Stomach (tissue), 19 donors: ENCODE measurements at places on chromosomes 11 and 22. TPM values are rescaled to one million over a fixed set of nuclear protein-coding genes. Genes with fewer than 3 reads are reported as not detected.

NUP160 gene
- total RNA-seq, result 29.4 TPM

TRPM5 gene
- total RNA-seq, result 0.45 TPM

TPBGL gene
- 1.2 TPM for total RNA-seq

ARHGAP8 gene
- total RNA-seq, result 63.6 TPM

RASSF10 gene
- total RNA-seq, result 7.0 TPM

LUZP2 gene
- total RNA-seq, result not detected

GRCh38 chr11:115761348-115761747 is 257.1 kb upstream of the CADM1 start:
- H3K27me3 ChIP-seq, result peaks cover 35% of the 10 kb centered on the region
- H3K4me3 ChIP-seq, result no peak overlapping the region
- no peak for DNase-seq
- H3K36me3 ChIP-seq, result no peaks in the 10 kb centered on the region

DNA sequence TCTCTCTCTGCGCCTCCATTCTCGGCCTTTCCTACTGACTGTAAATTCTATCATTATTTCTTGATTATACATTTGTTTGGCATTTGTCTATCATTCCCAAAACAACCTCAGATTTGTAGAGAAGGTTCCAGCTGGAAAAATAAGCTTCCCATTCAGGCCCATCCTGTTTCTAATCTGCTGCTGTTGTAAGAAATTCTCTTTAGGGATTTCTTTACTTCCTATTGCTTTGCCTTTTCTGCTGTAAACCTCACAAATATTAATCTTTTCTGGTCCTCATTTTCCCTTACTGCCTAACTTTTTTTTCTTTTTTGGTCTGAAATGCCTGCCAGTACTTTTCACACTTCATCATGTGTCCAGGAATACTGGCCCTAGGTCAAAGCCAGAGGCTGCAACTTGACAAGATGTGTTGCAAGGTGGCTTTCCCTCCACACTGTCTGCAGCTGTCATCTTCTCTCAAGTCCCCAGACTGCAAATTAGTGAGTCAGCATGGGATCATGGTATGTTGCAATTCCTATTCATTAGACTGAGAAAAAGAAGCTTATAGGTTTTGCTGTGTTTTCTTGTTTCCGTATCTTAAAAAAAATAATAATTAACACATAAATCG is 858.7 kb upstream of the CHORDC1 start:
- no peak for DNase-seq
- H3K4me3 ChIP-seq, result no peak overlapping the region
- H3K36me3 ChIP-seq, result no peaks in the 10 kb centered on the region
- no peaks in the 10 kb centered on the region for H3K4me1 ChIP-seq
- no peaks in the 10 kb centered on the region for H3K27me3 ChIP-seq

DNA sequence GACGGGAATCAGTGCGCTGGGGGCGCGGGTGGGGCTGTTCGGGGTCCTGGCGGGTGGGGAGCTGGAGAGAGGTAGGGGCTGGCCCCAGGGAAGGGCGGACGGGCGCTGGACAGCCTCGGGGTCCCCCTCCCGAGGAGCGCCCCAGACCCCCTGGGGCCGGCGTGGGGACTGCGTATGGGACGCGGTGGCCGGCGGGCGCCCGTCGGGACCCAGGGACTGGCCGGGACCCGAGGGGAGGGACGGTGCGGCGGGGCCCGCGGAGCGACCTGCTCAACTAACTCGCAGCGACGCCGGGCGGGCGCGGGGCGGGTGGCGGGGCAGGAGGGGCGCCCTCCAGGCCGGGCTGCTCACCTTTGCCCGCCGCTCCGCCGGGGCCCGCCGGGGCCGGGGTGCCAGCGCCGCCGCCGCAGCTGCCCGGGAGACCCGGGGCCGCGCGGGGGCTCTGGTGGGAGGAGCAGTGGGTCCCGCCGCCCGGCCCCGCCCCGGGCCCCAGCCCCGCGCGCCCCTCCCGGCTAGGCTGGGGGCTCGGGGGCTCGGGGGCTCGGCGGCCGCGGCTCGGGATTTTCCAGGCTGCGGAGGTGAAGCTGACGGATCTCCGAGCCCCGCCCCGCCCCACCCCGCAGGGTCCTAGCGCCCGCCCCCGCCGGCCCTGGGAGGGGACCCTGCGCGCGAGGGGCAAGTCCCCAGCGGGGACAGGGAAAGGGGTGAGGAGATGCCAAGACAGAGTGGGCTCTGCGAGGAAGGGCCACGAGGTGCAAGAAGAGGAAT is 12.3 kb downstream of the STARD10 start:
- H3K27me3 ChIP-seq, result no peaks in the 10 kb centered on the region
- no peaks in the 10 kb centered on the region for H3K36me3 ChIP-seq
- peak overlapping the region; percentile 95 for H3K27ac ChIP-seq

DNA sequence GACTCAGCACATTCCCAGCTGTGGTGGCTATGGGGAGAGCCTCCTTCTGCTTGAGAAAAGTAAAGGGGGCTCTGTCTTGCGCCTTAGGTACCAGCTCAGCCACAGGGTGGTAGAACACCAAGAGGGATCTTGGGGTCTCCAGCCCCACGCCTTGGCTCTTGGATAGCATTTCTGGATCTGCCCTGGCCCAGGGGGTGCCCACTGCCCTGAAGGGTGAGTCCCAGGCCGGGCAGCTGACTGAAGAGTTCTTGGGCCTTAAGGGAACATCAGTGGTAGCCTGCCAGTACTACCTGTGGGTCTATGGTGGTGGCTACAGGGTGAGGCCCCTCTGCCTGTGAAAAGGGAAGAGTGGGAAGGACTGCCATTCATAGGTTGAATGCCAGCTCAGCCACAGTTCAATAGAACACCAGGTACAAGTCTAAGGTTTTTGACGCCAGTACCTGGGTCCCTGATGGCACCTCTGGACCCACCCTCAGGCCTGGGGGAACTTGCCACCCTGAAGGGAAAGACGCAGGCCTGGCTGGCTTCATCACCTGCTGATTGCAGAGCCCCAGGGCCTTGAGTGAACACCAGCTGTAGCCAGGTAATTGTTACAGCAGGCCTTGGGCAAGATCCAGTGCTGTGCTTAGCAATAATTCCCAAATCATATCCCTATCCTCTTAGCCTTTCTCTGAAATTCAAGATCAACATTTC is 3.9 kb downstream of the CWF19L2 start:
- peaks cover 16% of the 10 kb centered on the region for H3K4me1 ChIP-seq
- no peak for DNase-seq
- H3K27ac ChIP-seq, result no peak overlapping the region

DNA sequence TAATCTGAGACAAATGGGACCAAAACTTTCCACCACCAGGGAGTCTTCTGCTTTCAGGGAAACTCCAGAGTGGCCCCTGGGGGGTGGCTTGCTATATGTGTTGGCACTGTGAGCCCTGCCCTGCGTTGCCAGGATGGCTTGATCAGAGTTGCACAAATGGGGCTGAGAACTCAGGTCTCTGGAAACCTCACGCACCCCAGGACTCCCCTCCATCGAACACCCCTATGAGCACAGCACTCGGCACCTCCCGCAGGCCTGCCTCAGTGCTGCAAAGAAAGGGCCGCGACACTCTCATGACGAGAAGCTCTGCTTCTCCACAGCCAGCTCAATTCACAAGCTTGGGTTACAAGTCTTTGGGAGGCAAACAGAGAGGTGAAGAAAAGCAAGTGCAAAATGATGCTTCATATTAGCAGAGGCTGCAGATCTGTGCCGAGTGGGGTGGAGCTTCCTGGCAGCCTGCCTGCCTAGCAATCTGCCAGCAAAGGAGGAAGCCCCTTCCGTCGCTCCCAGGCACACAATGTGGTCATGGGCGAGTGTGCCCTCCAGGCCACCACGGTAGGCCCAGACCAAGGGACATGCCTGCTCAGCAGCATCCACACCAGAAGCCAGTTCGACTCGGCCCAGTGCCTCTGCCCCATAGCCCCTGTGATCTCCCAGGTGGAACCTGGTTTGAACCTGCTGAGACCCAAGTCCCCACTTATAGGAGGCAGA is 55.7 kb downstream of the MYH9 start:
- H3K27ac ChIP-seq, result peak overlapping the region; percentile 90
- DNase-seq, result peak; percentile 69
- H3K27me3 ChIP-seq, result no peaks in the 10 kb centered on the region

GRCh38 chr11:131808470-131808869 is 438.1 kb downstream of the NTM start:
- no peak overlapping the region for H3K4me3 ChIP-seq
- peaks cover 27% of the 10 kb centered on the region for H3K27me3 ChIP-seq
- no peak overlapping the region for H3K27ac ChIP-seq
- no peaks in the 10 kb centered on the region for H3K36me3 ChIP-seq
- H3K4me1 ChIP-seq, result no peaks in the 10 kb centered on the region
- no peak for DNase-seq

DNA sequence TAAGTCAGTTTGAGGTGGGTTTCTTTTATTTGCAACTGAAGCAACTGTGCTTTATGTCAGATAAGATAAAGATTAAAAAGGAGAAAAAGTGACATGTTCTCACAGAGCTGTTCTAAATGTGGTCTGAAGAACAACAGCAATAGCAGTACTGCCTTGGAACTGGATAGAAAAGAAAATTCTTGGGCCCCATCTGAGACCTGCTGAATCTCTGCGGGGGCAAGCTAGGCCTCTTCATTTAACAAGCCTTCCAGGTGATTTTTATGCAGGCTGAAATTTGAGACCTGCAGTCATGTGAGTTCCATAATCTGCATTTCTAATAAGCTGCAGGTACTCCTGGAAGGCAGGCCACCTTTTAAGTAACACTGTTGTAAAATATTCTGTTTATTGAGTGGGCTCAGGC is 91.4 kb upstream of the CTSC start:
- H3K4me3 ChIP-seq, result no peak overlapping the region
- H3K4me1 ChIP-seq, result no peaks in the 10 kb centered on the region

DNA sequence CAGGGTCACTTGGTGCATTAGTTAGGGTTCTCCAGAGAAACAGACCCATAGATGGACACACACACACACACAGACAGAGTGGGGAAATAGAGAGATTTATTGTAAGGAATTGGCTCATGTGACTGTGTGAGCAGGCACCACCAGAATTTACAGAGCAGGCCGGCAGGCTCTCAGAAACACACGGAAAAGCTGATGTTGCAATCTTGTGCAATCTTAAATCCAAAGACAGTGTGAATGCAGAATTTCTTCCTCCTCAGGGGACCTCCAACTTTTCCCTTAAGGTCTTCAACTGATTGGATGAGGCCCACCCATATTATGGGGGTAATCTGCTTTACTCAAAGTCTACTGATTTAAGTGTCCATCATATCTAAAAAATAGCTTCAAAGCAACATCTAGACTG is 49.8 kb downstream of the APIP start:
- no peak overlapping the region for H3K27ac ChIP-seq
- H3K36me3 ChIP-seq, result no peaks in the 10 kb centered on the region
- H3K27me3 ChIP-seq, result no peaks in the 10 kb centered on the region
- H3K4me3 ChIP-seq, result no peak overlapping the region

GRCh38 chr11:66541892-66542291 is 4.0 kb downstream of the ZDHHC24 start:
- no peaks in the 10 kb centered on the region for H3K27me3 ChIP-seq
- H3K4me1 ChIP-seq, result peaks cover 32% of the 10 kb centered on the region
- no peak overlapping the region for H3K4me3 ChIP-seq

- H3K4me1 ChIP-seq, result no peaks in the 10 kb centered on the region
- no peaks in the 10 kb centered on the region for H3K27me3 ChIP-seq
- no peaks in the 10 kb centered on the region for H3K36me3 ChIP-seq
- H3K4me3 ChIP-seq, result no peak overlapping the region
- peak; percentile 72 for DNase-seq
- H3K27ac ChIP-seq, result no peak overlapping the region
Observed at GRCh38 chr22:42473484-42474193, 41.4 kb upstream of the NFAM1 start.

DNA sequence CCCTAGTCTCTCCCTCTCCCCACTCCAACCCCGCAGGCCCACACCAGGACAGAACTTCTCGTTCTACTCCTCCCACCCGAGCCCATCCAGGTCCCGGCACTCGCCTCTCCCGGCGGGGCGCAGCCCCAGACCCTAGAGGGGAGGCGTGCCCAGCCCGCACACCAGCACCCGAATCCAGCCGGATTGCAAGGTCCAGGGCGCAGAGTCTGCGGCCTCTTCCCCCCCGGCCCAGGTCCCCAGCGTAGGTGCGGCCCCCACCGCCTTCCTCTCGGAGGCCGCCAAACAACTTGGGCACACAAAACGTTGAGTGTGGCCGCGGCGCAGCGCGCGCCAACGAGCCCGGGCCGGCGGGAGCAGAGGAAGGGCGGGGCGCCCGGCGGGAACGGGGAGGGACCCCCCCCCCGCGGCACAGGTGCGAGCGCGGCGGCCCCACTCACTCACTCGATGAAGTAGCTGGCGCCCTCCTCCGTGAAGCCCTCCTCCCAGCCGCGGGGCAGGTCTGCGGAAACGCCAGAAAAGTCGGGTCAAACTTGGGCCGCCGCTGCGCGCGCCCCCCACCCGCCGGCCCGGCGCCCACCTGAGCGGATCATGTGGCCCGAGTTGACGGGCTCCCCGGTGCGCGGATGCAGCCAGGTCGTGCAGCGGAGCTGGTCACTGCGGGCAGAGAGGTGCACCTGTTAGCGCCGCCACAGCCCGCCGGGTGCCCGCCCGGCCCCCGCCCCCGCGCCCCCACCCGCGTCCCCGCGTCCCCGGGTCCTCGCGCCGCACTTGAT is 480 bp downstream of the PLEKHA7 start:
- peak overlapping the region; percentile 95 for H3K4me3 ChIP-seq
- DNase-seq, result peak; percentile 62
- H3K27ac ChIP-seq, result peak overlapping the region; percentile 88
- H3K36me3 ChIP-seq, result no peaks in the 10 kb centered on the region

GRCh38 chr22:20436307-20436767 is 1.3 kb downstream of the SCARF2 start:
- DNase-seq, result peak; percentile 84
- H3K4me1 ChIP-seq, result peaks cover 68% of the 10 kb centered on the region
- peak overlapping the region; percentile 83 for H3K27ac ChIP-seq
- peaks cover 76% of the 10 kb centered on the region for H3K27me3 ChIP-seq
- H3K36me3 ChIP-seq, result no peaks in the 10 kb centered on the region
- peak overlapping the region; percentile 55 for H3K4me3 ChIP-seq

GRCh38 chr11:727859-728748 is 19.2 kb upstream of the TALDO1 start:
- peaks cover 3% of the 10 kb centered on the region for H3K36me3 ChIP-seq
- peak; percentile 91 for DNase-seq
- peaks cover 39% of the 10 kb centered on the region for H3K4me1 ChIP-seq
- H3K27ac ChIP-seq, result peak overlapping the region; percentile 70
- peaks cover 76% of the 10 kb centered on the region for H3K27me3 ChIP-seq
- no peak overlapping the region for H3K4me3 ChIP-seq

DNA sequence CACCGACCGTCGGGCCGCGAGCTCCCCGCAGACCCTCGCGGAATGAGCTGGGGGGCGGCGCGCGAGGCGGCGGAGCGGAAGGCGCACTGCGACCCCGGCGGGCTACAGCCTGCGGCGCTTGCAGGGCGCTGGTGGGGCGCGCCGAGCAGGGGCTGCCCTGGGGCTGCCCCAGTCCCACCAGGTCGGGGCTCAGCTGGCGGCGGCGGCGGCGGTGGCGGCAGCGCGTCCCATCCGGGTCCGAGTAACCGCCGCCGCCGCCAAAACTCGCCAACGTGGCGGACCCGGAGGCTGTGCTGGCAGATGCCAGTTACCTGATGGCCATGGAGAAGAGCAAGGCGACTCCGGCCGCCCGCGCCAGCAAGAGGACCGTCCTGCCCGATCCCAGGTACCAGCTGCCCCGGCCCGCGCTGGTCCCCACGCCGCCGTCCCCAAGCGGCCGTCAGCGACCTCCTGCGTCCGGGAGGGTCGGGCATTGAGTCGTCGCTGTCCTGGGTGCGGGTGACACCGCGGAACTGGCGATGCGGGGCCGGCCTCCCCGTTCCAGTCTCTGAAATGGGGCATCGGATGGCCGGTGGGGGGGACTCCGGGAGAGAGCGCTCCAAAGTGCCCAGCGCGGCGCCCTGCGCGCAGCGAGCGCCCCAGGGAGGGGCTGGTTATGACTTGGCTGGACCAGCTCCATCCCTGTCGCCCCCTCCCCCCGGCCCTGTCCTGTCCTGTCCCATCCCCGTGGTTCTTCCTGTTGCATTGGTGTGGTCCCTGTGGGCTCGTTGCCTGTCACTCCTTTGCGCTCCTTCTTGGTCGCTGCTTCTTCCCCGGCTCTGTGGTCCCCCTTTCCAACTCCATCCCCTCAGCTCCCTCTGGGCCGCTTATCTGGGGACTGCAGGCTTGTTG is 63.5 kb downstream of the CRYBB2 start:
- H3K4me3 ChIP-seq, result peak overlapping the region; percentile 13
- H3K27me3 ChIP-seq, result peaks cover 10% of the 10 kb centered on the region
- DNase-seq, result no peak
- H3K36me3 ChIP-seq, result no peaks in the 10 kb centered on the region
